IPS DF 19.7 (cell line): ENCODE measurements at places on chromosomes 4 and X.

GRCh38 chrX:105634180-105634579 lies 188.2 kb upstream of the NRK start:
- DNase-seq: no peak

DNA sequence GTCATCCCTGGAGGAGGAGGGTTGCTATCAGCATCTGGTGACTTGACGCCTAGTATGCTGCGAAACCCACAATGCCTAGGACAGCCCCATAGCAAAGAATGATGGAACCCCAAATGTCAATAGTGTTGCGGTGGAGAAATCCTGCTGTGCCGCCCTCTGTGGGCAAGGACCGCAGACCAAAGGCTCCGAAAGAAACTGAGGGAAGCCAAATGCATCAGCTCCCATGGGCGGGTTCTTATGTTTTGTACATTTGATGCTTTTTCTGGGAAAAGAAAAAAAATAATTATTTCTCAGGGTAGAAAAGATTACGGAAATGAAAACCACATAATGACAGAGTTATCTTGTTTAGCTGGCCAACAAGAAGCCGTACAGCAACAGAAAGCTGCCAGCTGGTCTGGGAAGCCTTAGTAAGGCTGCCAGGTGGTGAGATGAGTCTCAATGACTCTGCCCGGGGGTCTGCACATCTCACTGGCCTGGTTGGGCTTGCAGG lies 95.0 kb upstream of the TBL1X start:
- no peak for DNase-seq

- no peak for DNase-seq
These were observed 136.6 kb downstream of the NEXMIF start for GRCh38 chrX:74788545-74789086.

DNA sequence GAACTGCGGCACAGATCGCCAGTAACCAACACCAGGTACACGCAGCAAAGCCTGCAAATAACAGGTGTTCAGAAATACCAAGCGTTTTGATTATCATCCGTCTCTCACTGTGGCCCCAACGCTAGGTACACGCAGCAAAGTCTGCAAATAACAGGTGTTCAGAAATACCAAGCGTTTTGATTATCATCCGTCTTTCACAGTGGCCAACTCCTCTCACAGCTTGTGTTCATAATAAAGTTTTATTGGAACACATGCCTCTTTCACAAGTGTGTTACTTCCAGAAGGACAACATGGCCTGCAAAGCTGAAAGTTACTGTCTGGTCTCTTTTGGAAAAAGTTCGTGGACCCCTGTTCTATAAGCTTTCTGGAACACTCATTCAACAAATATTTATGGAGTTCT lies 153.1 kb downstream of the AFAP1 start:
- no peak for DNase-seq

GRCh38 chrX:152600853-152601633 lies 36.7 kb upstream of the GABRQ start:
- no peak for DNase-seq
